Central memory CD4-positive, alpha-beta T cell (primary cell): ENCODE measurements at places on chromosomes 5 and 9.

DNA sequence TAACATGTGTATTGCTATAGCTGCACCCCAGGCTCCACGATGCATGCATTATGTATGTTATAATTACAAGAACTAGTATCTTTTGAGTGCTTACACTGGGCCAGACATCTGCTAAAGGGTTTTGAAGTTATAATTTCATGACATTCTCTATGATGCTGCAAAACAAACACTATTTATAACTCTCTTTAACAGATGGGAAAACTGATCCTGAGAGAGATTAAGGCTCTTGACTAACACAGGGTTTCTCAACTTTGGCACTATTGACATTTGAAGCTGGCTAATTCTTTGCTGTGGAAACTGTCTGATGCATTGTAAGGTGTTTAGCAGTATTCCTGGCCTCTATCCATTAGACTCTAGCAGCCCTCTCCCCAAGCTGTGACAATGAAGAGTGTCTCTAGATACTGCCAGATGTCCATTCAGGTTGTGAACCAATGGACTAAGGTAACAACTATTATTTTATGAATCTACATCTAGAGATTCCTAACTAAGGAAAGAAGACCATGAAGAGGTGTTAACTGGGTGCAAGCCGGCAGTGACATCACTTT lies 258.6 kb downstream of the ASTN2 start:
- DNase-seq: no peak

- DNase-seq: no peak
Observed at GRCh38 chr9:84935528-84936117, 266.1 kb downstream of the NTRK2 start.

- no peak for DNase-seq
Observed at GRCh38 chr5:111820072-111820471, 63.1 kb upstream of the NREP start.

- DNase-seq: no peak
Observed at GRCh38 chr5:113172231-113172826, 195.7 kb downstream of the DCP2 start.

- DNase-seq: no peak
Observed at GRCh38 chr5:168813184-168813968, 234.2 kb upstream of the PANK3 start.

GRCh38 chr5:179612577-179613459 lies 10.7 kb downstream of the HNRNPH1 start:
- DNase-seq: no peak

GRCh38 chr9:85397005-85397404 lies 344.7 kb downstream of the AGTPBP1 start:
- no peak for DNase-seq
